AG04450 (cell line): ENCODE measurements at places on chromosomes 12 and 14.

DNA sequence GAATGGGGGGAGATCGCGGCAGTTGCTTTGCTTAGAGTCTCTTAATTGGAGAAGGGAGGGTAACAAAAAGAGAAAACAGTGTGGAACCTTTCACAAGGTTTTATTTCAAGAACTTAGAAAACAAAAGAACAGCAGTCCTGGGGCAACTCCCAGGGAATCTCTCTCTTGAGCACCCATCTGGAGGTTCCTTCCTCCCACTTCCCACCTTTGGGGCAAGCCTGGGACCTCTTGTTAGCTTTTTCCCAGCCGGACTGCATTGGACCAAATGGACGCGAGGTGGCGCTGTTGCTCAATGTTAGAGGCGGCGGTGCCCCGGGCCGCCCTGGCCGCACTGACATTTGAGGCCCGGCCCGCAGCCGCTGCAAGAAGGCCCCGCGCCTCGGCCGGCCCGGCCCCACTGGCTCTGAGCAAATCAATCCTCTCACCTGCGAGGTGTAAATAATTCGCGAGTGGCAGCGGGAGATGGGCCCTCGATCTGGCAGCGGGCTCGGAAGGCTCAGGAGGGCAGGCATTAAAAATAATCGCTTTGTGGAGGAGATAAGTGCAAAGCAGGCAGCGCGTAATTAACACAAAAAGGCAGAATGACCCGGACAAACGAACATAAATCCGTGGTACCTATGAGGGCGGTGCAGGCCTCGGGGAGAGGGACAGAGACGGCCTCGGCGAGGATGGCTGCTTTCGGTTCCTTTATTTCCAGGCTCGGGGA lies 2.8 kb upstream of the HOXC8 start:
- DNase-seq = peak; percentile 20

GRCh38 chr14:29264865-29265264 lies 498.3 kb downstream of the FOXG1 start:
- no peak for DNase-seq

DNA sequence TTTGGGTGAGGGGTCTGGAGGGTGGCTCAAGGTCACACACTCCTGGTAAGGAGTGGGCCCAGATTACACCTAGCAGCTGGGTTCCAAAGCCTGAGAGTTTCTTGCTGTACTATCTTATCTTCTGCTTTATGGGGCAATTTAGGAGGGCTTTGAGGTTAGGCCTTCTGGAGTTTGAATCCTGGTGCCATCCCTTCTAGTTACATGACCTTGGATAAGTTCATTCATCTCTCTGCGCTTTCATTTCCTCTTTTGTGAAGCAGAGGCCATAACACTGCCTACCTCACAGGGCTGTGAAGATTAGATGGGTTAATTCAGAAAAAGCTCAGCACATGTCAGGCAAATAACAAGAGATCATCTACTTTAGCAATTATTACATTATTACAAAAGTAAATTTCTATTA lies 7.4 kb upstream of the KRT77 start:
- DNase-seq = no peak

GRCh38 chr12:50188241-50188781 lies 21.1 kb upstream of the CERS5 start:
- no peak for DNase-seq

GRCh38 chr14:92600318-92601053 lies 86.9 kb downstream of the RIN3 start:
- no peak for DNase-seq

- no peak for DNase-seq
Measured at GRCh38 chr12:6189028-6189427, 11.2 kb upstream of the CD9 start.

- DNase-seq = peak; percentile 2
Measured at GRCh38 chr12:30197392-30198057, 413.8 kb upstream of the TMTC1 start.

- DNase-seq = no peak
Measured at GRCh38 chr12:91058786-91059185, 962 bp upstream of the KERA start.

GRCh38 chr12:117658226-117658625 lies 296.8 kb upstream of the NOS1 start:
- DNase-seq = no peak

DNA sequence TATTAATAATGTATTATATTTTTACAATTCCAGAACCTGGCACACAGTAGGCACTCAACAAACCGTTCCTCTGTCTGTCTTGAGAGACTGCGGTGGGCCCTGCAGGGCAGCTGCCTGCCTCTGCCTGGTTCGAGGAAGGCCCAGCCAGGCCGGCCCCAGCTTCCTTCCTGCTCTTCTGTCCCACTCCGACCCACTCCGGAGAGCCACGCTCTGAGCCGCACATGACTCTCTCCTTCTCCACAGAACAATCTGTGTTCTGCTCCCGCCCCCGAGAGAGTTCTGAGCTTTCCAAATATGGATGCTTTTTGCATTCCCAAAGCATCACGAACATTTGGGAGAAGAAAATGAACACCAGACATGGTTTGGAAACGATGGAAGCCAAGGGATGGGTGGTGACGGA lies 57.3 kb downstream of the TTC7B start:
- DNase-seq = no peak

- DNase-seq = no peak
Measured at GRCh38 chr14:65320661-65321308, 91.7 kb upstream of the FUT8 start.

- DNase-seq = no peak
Measured at GRCh38 chr14:105076805-105077648, 11.8 kb upstream of the GPR132 start.

DNA sequence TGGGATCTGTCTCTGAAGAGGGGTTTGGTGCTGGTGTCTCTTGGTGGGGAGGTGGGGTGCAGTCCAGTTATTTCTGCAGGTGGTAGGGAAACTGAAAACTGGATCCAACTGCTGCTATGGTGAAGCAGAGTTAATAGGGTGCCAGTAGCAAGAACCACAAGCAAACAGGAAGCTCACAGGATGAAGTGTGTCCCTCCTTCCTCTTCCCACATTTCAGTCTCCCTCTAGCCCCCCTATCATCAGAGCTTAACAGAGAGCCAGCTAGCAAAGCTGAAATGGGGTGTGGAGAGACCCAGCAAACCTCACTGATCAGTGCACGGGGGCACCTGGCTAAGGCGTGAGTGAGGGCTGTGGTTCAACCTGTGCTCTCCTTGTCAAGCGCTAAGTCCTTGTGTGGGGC lies 69.1 kb upstream of the C12orf71 start:
- no peak for DNase-seq

GRCh38 chr12:6226002-6226678 lies 25.9 kb downstream of the CD9 start:
- no peak for DNase-seq

DNA sequence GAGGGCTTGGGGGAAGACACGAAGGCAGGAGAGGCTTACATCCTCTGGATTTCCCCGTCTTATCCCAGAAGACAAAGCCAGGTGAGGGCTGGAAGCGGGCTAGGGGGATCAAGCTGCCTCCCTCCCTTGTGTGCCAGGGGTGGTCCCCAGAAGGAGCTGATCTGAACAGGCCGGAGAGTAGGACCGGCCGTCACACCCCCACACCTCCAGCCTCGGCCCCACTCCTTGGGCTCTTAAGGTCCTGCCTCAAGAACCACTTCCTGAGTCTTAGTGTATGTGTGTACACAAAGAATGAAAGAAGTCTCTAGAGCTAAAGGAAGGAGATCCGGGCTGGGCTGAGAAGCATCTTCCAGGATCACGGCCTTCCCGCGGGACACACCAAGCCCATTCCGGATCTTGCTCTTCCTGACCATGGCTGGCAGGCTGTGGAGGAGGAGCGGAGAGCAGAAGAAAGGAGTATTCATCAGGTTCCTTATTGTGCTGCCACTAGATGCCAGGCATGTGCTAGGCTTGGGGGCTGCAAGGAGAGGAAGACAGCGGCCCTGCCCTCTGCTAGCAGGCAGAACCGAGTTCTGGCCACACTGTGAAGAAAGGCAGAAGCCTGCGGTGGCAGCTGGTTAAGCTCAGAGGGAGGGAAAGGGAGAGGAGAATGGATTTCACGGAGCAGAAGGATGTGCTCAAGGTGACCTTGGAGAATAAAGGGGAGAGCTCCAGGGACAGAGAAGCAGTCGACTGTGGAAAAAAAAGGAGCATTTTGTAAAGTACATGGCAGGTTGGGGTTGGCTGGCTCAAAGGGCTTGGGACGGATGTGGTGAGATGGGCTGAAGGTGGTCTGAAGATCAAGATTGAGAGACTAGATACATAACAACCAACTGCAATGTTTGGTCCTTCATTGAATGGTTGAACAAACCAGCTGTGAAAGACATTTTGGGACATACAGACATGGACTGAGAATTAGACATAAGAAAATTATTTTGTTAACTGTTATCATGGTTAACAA lies 1.3 kb upstream of the CD63 start:
- no peak for DNase-seq

DNA sequence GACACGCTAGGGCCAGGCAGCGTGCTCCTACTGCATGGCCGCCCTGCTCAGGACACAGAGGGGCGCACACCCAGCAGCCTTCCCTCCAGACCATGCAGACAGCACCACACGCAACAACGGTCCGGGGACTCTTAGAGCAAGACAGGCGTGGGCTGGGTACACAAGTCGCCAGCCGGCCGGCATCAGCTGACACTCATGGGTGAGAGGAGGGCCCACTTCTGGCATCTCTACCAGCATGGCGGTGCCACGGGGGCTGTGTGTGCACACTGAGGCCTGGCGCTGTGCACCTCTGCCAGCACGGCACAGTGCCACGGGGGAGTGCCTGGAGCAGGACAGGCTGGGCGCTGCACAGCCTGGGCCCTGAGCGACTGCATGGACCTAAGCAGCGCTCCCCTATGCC lies 6.7 kb upstream of the BTBD6 start:
- DNase-seq = no peak

GRCh38 chr14:95320078-95320895 lies 579 bp upstream of the CLMN start:
- no peak for DNase-seq

DNA sequence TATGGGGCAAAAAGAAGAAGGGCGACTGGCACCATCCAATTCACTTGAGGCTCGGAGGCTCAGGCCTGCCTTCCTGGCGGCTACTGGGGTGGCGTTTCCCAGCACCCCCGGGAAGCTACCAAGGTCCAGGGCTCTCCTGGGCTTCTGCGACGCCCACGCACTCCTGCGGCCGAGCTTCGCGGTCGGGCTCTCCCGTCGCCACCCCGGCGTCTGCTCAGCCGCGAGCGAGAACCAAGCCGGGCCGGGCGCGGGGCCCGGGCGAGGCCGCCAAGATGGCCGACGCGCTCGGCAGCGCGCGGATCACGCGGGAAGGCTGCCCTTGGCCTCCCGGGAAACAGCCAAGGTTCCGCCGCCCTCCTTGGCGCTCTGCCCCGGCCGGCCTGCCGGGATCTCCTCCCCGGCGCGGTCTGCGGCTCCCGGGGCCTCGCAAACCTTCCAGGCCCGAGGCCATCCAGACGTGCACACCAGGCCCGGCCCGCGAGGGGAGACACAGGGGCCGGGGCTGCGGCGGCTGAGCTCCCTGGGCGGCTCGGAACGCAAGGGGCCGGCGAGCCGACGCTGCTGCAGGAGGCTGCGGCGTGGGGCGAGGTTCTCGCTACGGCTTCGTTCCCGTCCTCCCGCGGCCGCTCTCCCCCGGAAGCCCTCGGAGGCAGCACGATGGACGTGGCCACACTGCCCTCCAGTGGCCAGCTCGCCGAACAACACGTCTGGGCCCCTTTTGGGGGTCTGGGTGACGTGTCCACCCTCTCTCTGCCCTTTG lies 23.5 kb upstream of the ZFP36L1 start:
- peak; percentile 79 for DNase-seq

GRCh38 chr12:47414511-47414910 lies 291.3 kb downstream of the RPAP3 start:
- no peak for DNase-seq

GRCh38 chr12:57822392-57823130 lies 4.0 kb upstream of the AVIL start:
- no peak for DNase-seq

GRCh38 chr14:22570132-22570949 lies 18.7 kb downstream of the DAD1 start:
- DNase-seq = no peak

GRCh38 chr12:79689477-79690141 lies 1.2 kb downstream of the PAWR start:
- no peak for DNase-seq

GRCh38 chr14:79077096-79077495 lies 906.9 kb downstream of the NRXN3 start:
- no peak for DNase-seq

DNA sequence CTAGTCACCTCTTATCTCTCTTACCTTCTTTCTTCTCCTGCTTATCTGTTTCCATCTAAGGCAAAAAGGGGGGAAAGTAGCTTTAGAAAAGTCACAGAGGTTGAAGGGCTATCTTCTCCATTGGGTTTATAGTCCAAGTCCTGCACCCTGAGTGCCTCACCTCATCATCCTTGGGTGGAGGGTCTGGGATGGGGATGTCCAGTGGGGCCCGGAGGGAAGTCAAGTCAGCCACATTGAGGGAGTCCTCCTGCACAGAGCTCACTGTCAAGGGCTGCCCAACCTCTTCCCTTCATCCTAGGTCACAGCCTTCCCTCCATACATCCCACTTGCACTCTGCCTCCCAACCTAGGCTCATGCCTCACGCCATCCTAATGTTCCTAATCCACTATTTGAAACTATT lies 1.2 kb downstream of the PSME2 start:
- DNase-seq = no peak

GRCh38 chr12:40464121-40464520 lies 228.1 kb upstream of the CNTN1 start:
- no peak for DNase-seq

GRCh38 chr14:105294142-105294597 lies 6.6 kb downstream of the BRF1 start:
- DNase-seq = no peak

- DNase-seq = no peak
Measured at GRCh38 chr14:33908540-33909223, 42.2 kb downstream of the EGLN3 start.

DNA sequence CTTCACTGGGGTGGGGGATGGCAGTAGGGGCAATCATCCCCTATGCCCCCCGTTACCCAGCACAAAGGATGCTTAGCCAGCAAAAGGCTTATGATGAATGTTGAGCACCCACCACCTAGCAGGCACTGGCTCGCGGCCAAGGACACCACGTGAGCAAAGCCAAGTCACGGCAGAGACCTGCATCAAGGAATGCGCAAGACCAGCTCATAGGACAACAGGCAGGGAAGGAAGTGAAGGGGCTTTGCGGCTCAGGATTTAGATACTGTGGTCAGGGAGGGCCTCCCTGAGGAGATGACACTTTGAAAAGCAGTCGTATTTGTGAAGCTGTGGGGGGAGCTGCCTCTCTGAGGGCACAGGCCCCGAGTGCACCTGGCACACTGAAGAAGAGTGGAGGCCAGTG lies 32.8 kb downstream of the SH2B3 start:
- no peak for DNase-seq
